Activated CD4-positive, alpha-beta T cell treated with anti-CD3 and anti-CD28 coated beads, Interleukin-2, Interleukin-4, amounts not matched to agents 100 ng/mL and 50 ng/mL, durations not matched to agents 16 hours and 8 hours (primary cell): ENCODE measurements at places on chromosomes 3 and 15.

- no peak for DNase-seq
Observed at GRCh38 chr3:131200636-131201199, 174.0 kb downstream of the NEK11 start.

DNA sequence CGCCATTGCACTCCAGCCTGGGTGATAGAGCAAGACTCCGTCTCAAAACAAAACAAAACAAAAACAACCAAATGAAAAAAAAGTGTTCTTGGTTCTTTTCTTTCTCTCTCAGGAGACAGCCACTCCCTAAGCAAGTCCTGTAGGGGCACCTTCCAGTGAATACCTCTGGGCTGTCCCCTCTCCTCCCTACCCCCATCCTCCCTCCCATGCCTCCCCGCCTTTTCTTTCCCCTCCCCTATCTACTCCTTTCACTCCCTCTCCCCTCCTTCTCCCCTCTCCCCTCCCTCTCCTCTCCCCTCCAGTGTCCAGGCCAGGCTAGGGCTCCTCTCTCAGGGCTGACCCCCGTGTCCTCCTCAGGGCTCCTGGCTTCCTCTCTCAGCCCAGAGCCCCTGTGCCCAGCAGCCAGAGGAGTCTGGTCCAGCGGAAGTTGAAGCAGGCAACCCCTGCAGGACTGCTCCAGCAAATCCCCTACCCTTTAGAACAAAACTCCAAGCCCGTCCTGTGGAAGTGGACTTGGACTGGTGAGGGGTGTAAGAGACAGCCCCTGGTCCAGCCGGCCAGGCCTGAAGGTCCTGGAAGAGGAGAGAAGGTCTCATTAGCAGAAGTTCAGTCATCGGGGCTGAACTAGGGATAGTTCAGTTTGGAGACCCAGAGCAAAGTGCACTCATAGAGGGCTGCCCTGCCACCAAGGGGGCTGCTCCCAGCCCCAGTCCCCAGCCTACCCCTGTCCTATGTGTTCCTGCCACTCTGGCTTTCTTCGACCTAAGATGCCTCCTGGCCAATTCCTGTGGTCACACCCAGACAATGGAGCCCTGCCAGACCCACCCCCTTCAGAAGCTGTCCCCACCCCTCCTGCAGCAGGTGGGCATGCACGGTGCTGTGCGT lies 79.8 kb upstream of the IQSEC1 start:
- no peak for DNase-seq

DNA sequence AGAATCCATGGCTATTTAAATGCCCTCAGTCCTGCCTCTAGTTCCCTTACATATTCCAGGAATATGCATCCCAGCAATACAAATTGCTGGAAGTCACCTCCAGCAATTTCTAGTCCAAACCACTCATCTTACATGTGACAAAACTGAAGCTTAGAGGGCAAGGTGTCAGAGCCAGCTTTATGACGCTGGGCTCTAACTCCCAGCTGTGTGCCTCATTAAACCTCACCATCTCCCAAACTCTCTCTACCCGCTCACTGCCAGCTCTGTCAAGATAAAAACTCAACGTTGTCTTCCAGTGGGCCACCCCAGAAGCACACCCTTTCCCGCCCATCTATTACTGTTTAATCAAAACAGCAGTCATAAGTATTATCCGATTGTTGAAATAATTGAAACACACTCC lies 7.9 kb downstream of the TNIK start:
- DNase-seq, result no peak

DNA sequence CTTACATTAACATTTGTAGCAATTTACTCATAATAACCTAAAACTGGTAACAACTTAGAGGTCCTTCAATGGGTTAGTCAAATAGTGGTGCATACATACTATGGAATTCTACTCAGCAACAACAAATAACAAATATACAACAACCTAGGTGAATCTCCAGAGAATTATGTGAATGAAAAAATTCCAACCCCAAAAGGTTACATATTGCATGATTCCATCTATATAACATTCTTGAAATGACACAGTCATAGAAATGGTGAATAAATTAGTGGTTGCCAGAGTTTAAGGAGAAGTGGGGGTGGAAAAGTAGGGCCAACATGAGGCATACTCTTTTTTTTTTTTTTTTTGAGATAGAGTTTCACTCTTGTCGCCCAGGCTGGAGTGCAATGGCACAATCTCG lies 12.7 kb upstream of the SNTN start:
- DNase-seq, result no peak

DNA sequence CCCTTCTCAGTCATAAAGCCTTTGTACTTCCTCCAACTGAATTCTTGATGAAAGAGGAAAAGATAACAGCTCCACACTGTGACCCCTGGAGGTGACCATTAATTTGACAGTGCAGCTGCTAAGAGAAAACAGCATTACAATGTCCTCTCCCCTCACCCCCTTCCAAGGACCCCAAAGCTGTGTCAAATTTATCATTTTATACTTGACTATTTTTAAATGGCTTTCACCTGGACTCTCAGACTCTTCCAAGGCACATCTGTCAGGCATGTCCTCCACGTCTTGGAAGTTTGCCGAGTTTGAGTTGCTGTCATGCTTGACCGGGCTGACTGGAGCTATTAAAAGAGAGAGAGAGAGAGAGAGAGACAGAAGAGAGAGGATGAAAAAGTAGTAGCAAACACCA lies 236.5 kb downstream of the WDR72 start:
- no peak for DNase-seq

GRCh38 chr3:186990878-186991308 lies 60.6 kb downstream of the ST6GAL1 start:
- DNase-seq, result no peak

DNA sequence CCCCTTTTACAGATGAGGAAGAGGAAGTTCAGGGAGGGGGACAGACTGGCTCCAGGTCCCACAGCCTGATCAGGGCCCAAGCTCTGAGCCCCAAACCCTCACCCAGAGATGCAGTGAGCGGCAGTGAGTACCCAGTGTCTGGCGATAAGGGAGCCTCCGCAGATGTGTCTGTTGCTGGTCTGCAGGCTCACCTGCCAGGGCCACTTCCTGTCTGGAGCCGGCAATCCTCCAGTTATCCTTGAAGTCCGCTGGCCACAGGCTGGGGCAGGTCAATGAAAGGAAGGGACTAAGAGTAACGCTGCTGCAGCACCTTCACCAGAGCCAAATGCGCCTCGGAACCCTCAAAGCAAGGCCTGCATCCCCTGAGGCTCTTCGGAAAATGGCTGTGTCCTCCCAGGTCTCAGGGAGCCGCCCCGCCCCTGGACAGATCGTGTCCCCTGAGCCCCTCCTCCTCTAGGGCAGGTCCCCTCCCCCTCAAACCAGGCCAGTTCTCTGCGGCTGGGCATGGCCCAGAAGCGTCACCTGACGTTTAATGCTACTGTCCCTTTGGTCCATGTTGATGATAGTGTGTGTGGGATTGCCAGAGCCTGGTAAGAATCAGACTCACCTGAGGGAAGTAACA lies 51.5 kb downstream of the MYL3 start:
- DNase-seq, result no peak
